ENCODE measurements at places on chromosomes 2 and 18.
A peak's percentile ranks its signal among the peaks of the same experiment; 100 is the strongest.

DNA sequence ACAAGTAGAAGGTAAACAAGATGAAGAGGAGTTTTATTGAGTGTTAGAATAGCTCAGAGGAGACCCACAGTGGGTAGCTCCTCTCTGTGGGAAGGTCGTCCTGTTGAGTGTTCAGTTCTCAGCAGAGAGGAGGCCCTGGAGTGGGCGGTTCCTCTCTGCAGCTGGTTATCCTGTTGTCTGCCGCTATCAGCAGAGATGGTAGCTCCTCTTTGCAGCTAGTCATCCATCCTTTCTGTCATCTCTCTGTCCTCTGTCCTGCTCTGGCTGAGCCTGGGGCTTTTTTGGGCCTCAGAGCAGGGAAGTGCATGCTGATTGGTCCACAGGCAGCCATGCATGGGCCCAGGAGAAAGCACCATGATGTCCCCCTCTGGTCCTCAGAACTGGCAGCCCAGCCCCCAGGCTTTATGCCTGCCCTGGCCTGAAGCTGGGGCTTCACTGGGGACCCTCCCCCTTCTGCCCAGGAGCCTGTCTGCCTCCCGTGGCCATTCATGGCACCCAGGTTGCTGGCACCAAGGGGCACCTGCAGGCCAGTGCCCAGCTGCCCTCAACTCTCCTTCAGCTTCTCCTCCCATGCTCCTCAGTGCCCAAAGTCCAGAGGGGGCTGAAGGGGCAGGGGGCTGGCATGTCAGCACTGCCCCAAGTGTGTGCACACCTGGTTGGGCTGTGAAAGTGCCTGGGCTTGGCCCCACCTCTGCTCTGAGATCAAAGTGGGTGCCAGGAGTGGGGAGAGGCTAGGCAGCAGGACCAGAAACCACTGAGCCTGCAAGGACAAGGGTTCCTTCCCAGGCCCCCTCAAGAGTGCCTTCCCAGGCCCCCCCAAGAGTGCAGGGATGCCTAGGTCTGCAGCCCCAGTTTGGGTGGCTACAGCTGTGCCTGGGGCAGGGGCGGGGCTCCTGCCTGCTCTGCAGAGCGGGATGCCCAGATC, 98.7 kb downstream of the TWIST2 start:
- DNase-seq, result no peak

- no peak for DNase-seq
These were observed 3.3 kb upstream of the POU3F3 start for GRCh38 chr2:104850361-104851290.

DNA sequence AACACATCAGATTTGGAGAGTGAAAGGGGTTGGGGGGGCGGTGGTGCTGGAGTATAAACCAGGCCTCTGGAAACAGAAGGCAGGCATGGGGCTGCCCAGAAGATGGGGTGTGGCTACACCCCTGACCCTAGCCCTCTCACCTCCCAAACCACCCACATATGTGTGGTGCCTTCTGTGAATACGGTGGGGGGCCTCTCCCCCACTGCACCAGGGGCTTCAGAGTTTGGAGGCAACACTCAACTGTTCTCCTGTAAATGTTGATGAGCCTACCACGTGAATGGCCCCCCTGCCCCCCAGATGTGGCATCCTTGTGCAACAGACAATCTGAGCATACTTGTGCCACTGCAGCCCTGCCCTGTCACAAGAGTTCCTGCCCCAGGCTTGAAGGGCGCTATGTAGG, 19.5 kb downstream of the FBXO41 start:
- no peak for DNase-seq

DNA sequence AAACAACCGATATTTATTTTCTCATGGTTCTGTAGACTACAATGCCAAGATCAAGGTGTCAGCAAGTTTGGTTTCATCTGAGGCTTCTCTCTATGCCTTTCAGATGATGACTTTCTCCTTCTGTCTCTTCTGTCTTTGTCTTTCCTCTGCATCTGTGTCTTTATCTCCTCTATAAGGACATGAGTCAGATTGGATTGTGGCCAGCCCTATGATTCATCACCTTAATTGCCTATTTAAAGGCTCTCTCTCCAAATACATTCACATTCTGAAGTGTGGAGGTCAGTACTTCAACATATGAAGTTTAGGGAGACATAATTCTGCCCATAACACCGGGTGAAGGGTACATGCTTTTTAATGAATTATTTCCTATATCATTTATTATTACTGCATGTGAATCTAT, 71.2 kb upstream of the CNTNAP5 start:
- DNase-seq, result peak; percentile 21

DNA sequence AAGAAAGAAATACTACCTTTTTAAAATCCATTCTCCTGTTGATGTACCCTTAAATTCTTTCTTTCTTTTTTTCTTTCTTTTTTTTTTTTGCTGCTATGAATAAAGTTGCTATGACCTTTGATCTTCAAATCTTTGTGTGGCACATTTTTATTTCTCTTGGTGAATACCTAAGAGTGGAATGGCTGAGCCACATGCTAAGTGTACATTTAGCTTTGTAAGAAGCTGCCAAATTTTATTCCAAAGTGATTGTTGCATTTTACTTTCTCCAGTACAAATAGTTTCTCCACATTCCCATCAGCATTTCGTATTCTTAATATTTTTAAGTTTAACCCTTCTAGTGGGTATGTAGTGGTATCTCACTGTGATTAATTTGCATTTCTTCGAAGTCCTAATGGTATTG, 88.8 kb upstream of the RAB27B start:
- DNase-seq, result no peak

DNA sequence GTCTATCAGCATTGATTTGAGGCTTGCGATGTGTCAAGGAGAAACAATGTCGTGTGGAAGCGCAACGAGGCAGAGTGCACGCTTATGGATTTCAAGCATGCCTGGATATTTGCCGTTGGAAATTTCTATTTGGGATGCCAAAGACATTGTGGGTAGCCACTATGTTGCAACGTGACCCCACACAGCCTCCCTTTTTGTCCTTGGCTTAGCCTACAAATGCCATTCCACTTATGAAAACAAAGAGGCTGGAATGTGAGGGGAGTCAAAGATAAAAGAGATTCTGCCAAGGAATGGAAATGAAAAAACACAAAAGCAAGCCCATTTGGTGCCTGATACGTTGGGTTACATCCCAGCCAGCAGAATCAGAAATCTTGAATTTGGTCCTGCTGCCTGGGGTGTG, 721.2 kb downstream of the GALR1 start:
- DNase-seq, result no peak

GRCh38 chr2:118417406-118418120, 329.3 kb downstream of the INSIG2 start:
- no peak for DNase-seq

GRCh38 chr2:100821255-100821910, 1.4 kb downstream of the NPAS2 start:
- DNase-seq, result no peak

DNA sequence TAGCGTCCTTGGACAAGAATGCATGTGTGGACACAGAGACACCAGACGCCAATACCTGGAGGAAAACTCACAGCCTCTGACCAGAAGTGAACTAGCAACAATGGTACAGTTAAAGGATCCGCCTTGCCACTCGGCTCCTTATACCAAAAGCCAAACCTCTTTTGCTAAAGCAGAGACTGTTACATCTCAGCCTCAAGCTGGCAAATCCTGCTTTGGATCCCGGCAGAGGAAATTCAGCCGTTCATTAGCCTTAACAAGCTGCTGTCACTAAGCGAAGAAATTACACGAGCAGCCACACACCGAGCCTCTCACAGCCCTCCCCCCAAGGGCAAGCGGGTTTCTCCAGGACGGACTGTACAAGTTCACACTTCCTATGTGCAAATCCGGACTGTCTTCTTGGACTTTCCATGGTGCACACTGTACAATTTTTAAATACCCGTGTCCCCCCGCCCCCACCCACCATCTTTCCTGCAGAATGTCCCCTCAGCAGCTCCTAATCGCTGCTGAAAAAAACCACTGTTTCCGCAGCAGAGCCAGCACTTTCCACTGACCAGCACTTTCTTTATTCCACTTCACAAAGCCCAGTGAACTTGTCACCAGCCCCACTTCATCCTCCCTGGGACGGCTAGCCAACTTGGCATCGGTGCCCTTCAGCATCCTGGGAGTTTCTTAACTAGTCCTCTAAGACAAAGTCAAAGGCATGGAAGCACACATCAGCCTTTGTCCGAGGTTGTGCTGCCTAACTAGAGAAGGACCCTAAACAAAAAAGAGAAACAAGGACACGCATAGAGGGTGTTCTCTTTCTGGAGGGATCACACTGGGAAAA, 1.5 kb downstream of the KLF7 start:
- no peak for DNase-seq

DNA sequence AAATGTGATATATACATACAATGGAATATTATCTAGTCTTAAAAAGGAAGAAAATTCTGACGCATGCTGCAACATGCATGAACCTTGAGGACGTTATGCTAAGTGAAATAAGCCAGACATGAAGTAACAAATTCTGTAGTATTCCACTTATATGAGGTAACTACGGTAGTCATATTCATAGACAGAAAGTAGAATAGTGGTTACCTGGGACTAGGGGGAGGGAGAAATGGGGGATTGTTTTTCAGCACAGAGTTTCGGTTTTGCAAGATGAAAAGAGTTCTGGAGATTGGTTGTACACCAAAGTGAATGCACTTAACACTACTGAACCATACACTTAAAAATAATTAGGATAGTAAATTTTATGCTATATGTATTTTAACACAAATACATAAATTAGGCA, 215.9 kb upstream of the FBXO11 start:
- no peak for DNase-seq

DNA sequence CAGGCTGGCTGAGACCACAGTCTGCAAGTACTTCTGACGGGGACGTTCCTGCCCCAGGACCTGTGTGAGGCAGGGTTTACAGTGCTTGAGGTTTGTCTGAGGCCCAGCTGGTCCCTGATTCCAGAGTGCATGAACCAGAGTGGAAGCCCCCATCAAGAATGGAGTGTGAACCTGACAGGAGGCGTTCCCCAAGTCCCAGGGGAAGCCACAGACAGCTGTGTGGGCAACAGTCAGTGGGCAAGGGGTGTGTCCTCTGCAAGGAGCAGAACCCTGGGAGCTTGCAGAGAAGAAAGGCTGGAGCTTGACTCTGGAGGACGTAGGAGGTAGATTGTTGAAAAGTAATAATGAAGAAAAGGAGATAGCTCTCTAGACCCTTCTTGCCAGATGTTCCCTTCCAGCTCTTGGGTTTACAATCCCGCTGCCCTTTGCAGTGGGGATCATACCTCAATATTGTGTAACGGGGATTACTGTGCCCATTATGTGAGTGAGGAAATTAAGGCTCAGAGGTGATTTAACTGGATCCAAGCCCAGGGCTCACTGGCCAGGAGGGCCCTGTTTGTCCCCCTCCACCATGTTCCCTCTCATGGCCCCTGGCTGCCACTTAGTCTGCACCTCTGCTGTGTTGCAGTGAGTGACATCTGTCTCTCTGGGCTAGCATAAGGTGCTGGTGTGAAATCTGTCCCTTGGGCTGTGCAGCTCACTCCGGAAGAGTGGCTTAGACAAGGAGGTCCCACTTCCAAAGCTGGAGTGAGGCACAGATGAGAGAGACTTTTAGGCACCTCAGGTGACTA, 6.2 kb downstream of the DBI start:
- DNase-seq, result peak; percentile 2

GRCh38 chr2:231483398-231484329, 19.4 kb upstream of the NCL start:
- DNase-seq, result peak; percentile 30

- peak; percentile 92 for DNase-seq
These were observed 92.3 kb downstream of the LYPD1 start for GRCh38 chr2:132577686-132578085.

DNA sequence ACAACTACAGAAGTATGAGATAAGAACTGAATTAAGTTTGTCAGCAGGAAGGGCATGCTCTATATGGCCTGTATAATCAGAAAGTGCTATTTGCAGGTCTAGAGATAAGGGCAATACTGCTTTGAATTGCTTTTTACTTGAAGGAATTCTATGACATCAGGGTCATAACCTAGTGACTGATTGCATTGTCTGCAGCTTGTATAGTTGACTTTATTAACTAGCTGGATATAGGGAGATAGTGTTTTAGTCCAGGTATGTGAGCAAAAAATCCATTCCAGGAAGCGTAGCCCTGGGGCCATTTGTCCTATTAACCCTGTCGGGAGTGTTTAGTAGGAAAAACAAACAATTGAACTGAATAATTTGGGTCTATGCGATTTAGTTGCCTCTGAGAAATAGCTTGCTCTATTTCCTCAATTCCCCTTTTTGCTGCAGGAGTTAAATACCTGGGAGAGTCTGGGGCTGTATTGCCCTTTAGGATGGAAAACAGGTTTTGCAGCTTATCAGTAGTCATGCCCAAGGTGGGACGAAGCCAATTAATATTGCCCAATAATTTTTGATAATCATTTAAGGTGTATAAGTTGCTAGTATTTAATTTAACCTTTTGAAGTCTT, 30.0 kb downstream of the HTR2B start:
- DNase-seq, result no peak

GRCh38 chr2:164701565-164701964, 80.3 kb upstream of the GRB14 start:
- no peak for DNase-seq

DNA sequence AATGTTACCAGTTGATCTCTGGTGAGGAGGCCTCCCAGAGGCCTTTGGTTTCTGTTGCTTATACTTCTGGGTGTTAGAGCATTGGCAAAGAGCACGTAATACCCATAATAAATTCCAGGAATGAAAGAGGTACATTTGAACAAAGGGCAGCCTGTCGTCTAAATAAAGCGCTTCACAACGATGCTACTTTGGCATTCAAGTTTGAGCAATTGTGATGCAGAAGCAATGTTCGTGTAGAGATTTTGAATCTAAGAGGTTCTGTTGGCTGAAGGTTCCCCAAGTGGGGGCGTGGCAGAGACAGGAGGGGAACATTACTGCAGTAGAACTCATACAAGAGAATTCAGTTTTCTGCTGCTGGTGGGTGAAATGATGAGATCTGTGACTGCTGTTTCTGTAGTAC, 27.8 kb downstream of the ZNF532 start:
- no peak for DNase-seq

- DNase-seq, result no peak
These were observed 8.3 kb upstream of the MRPL33 start for GRCh38 chr2:27762951-27763906.

- DNase-seq, result peak; percentile 4
These were observed 595 bp downstream of the PARD6G start for GRCh38 chr18:80246445-80247392.

DNA sequence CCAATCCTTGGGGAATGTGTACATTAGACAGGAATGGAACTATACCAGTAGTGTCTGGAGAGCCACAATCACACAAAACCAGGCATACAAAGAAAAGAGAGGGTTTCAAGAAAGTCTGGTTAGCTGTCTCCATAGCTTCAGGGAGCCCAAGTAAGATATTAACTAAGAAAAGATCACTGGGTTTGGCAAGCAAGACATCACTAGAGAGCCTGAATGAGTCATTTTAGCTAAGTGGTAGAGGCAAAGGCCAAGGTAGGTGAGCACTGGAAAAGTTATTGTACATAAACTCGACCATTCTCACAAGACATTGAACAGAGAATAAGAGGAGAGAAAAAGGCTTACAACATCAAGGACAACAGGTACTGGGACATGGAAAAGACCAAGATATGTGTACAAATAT, 143.8 kb upstream of the ARL4C start:
- DNase-seq, result no peak

Measured in Kasumi-1 (cell line).